Activated CD8-positive, alpha-beta memory T cell treated with anti-CD3 and anti-CD28 coated beads for 4 hours (primary cell): ENCODE measurements at places on chromosomes 3 and 15.

GRCh38 chr3:124032311-124032880 lies 40.5 kb upstream of the ROPN1 start:
- no peak for DNase-seq

DNA sequence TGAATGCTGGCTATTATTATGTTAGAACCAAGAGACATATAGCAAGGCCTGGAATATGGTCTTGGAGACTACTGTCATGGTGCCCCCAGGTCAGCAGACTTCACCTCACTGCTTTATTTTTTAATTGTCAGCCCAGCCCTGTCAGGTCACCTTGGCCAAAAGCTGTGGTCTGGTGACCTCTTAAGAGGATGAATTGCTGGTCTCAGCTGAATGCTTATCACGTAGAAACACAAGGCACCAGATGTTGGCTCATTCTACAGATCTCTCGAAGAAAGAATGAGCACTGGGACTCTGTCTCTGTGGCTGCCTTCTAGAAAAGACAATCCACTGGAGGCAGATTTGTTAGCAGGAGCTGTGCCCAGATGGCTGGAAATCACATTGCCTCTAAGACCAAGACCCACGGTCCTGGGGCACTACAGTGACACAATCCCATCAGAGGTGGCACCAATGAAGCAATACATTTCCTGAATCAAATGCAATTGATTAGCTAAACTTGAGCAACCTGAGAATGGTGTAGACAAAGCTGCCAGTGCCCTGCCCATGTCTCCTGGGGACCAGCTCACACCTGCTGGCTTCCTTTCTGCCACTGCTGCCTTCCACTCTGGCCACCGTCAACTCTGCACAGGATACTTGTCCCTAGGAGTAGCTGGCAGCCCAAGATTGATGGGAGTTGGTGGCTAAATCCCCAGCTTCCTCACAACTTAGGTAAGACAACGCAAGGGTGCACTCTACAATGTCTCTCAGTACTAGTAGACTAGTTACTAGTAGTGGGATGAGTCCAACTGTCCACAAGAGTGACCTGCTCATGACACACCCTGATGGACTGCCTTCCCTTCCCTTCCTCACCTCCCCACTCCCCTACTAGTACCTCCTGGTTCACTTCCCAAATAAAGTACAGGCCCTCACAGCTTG lies 384.9 kb upstream of the PROK2 start:
- no peak for DNase-seq

DNA sequence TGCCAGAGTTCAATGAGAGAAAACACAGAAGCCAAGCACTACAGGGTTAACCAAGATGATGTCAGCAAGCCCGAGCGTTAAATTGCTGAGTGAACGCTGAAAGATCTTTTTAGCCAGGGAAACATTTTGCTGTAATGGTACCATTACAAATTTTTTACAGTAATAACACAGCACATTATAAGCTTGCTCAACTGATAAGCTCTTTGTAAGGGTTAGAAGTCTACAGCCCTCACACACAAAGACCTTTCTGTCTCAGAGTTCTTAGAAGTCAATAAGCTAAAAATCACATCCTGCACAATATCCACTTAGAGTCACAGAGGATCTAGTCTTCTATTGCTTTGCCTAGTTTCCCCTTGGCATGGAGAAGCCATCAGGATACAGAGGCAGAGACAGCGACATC lies 29.9 kb downstream of the CHSY1 start:
- DNase-seq: no peak

DNA sequence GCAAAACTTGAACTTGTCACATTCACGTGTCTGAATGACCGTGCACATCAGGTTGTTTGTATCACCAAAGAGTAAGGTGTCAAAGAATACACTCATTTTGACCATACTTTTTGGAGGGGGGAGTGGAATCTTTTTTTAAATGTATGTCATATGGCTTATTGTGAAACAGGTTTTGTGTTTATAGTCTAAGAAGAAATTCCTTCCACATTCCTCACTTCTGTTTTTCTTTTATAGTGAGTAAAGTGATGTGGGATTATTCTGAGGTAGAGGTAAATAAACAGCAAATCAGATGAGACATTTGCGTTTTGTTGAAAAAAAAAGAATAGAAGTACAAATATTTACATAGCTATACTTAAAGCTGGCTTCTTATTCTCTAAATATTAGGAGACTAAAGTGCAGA lies 33.0 kb downstream of the SRP14 start:
- no peak for DNase-seq

- DNase-seq: no peak
Observed at GRCh38 chr3:43490640-43491185, 131.1 kb downstream of the ANO10 start.
